ENCODE measurements at places on chromosomes 13 and 19. TPM values are rescaled to one million over a fixed set of nuclear protein-coding genes. Genes with fewer than 3 reads are reported as not detected.

The SIGLEC8 gene
- not detected for total RNA-seq

The LMTK3 gene
- 2.1 TPM for total RNA-seq

The ITM2B gene
- 93.4 TPM for total RNA-seq

The CATSPERD gene
- total RNA-seq, result not detected

The CEACAM16 gene
- total RNA-seq, result not detected

The ZNF878 gene
- 0.98 TPM for total RNA-seq

The CRX gene
- not detected for total RNA-seq

The ZNF331 gene
- 12.5 TPM for total RNA-seq

The CCDC8 gene
- total RNA-seq, result 13.7 TPM

The PALM gene
- 1.2 TPM for total RNA-seq

The KCNC3 gene
- total RNA-seq, result 3.9 TPM

The NCAN gene
- total RNA-seq, result not detected

The ZNF616 gene
- 20.0 TPM for total RNA-seq

The FXYD1 gene
- total RNA-seq, result not detected
